ENCODE measurements at places on chromosomes 3 and 15. TPM values are rescaled to one million over a fixed set of nuclear protein-coding genes. Genes with fewer than 3 reads are reported as not detected.

DNA sequence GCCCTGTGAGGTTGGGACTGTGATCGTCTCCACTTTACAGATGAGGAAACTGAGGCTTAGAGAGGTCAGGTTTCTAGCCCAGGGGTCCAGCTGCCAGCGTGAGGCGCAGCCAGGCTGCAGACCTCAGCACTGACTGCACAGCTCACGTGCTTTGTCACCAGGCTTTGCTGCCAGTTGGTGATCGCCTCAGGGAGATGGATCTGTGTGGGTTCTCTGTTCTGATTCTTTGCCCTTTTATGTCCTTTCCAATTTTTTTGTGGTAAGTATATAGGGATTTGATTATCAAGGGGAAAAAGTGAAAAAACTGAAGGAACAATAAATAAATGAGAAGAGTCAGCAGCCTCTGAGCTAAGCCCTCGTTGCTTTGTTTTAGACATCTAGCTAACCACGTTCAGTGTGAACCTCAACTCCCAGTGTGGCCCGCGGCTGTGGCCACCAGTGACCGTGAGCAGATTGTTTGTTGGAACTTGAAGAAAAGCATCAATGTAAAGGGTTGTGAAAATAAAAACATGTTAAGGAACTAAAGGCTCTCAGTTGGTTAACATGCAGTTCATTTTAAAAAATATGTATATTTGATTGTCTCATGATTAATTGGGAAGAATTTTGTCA, 117.6 kb downstream of the PDE8A start:
- no peak for DNase-seq
- H3K27ac ChIP-seq, result no peak overlapping the region
- no peaks in the 10 kb centered on the region for H3K27me3 ChIP-seq

- no peaks in the 10 kb centered on the region for H3K36me3 ChIP-seq
- no peak for DNase-seq
- no peaks in the 10 kb centered on the region for H3K4me1 ChIP-seq
- no peak overlapping the region for H3K4me3 ChIP-seq
- H3K27ac ChIP-seq, result no peak overlapping the region
Measured at GRCh38 chr3:170790647-170791046, 79.3 kb downstream of the RPL22L1 start.

DNA sequence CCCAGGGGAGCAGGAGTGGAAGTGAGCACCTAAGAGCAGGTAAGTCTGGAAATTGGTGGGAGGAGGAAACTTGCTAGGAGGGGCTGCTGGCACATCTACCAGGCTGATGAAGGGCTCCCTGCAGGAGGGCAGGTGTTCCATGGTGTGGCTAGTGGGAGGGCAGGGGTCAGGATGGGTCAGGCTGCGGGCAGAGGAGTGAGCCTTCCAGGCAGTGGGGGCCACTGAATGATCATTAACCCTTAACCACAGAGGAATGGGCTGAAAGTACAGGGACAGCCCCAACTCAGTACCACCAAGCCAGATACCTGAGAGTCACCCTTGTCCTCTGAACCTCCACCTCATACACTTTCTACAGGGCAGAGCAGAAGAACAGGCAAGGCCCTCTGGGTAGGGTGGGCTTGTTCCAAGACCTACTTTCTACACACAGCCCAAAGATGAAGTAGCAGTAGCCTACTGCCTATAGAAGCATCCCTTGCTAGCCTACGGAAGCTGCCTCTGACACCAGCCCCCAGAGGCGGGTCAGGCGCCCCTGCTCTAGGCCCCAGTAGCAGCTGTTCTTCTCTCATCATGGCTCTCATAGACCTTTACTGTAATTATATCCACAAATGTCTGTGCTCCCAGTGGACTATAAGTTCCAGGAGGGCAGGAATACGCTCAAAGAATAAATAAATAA, 4.6 kb downstream of the RAB6B start:
- H3K27ac ChIP-seq, result no peak overlapping the region
- no peak for DNase-seq
- H3K4me1 ChIP-seq, result no peaks in the 10 kb centered on the region

DNA sequence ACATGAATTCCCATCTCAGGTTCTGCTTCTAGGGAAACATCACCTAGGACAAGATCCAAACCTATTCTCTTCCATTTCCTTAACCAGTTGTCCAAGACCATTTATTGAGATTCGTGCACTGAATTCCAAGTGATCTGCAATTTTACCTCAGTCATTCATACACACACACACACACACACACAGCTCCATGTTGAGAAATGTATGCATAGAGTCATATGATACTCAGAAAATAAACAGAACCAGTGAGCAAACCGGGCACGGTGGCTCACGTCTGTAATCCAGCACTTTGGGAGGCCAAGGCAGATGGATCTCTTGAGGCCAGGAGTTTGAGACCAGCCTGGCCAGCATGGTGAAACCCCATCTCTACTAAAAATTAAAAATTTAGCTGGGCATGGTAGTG, 6.1 kb upstream of the KPNA1 start:
- no peak for DNase-seq
- no peaks in the 10 kb centered on the region for H3K4me1 ChIP-seq

GRCh38 chr3:58749948-58750347, 83.4 kb upstream of the FAM3D start:
- H3K27me3 ChIP-seq, result no peaks in the 10 kb centered on the region
- H3K27ac ChIP-seq, result no peak overlapping the region
- no peak overlapping the region for H3K4me3 ChIP-seq
- no peaks in the 10 kb centered on the region for H3K36me3 ChIP-seq
- peaks cover 3% of the 10 kb centered on the region for H3K4me1 ChIP-seq

- DNase-seq, result no peak
- H3K27me3 ChIP-seq, result no peaks in the 10 kb centered on the region
- H3K4me1 ChIP-seq, result peaks cover 20% of the 10 kb centered on the region
- H3K27ac ChIP-seq, result no peak overlapping the region
- no peaks in the 10 kb centered on the region for H3K36me3 ChIP-seq
- no peak overlapping the region for H3K4me3 ChIP-seq
Measured at GRCh38 chr3:74535281-74535680, 79.2 kb downstream of the CNTN3 start.

GRCh38 chr15:84947947-84948830, 33.5 kb upstream of the PDE8A start:
- peak overlapping the region; percentile 5 for H3K4me3 ChIP-seq
- no peak for DNase-seq
- peak overlapping the region; percentile 95 for H3K27ac ChIP-seq

DNA sequence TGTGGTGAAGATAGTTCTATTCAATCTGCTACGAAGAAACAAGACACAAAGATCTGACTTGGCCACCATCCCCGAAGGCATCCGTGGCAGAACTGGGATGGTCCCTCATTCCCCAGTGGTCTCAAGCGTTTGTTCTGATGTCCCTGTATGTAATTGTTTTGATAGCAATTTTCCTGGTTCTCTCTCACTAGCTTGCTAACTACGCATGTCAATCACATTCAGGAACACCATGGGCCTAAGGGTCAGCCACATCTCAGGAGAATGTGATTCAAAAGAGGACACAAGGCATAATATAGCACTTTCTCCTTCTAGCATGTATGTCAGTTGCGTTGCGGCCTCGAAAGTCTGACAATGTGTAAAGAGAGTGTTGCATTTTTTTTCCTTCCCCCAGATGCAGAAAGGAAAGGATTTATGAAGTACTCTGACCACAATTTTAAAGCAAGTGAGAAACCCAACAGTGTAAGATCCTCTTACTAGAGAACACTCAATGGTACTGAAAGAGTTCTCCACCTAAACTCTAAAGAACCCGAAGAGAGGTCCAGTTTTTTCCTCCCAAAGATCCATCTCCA, 32.0 kb upstream of the TCF12 start:
- DNase-seq, result no peak
- H3K4me1 ChIP-seq, result peaks cover 13% of the 10 kb centered on the region
- H3K4me3 ChIP-seq, result peak overlapping the region; percentile 78
- H3K36me3 ChIP-seq, result no peaks in the 10 kb centered on the region

PIGZ gene
- 4.1 TPM for polyA plus RNA-seq

DNA sequence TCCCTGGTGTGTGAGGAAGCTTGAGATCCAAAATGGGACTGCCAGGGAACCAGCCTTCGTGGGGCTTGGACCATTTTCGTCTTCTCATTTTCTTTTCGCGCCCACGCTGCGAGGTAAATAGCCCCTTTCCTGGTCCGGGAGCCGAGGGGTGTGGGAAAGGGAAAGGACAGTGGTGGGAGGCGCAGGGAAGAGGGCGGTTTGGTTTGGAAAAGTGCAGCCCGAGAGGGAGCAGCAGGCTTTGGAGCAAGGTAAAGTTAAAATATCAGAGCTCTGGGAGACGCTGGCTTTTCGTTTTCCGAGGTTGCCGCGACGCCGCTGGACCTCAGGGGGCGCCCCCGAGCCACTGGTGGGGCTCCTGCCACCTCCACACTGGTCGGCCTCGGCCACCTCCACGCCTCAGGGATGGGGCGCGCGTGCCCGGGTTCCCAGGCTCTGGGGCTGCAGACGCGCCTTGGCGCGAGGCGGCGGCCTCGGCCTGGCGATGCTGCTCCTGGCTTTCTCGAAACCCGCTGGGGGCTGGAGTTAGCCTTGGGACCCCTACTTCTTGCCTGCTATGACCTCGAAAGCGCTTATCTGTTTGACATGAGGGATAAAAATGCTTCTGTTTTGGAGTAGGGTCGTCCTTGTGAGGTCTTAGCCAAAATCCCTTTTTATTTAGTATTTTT, 3.2 kb downstream of the PTPRG start:
- H3K27ac ChIP-seq, result peak overlapping the region; percentile 60
- peak overlapping the region; percentile 88 for H3K4me3 ChIP-seq
- DNase-seq, result peak; percentile 79

- H3K36me3 ChIP-seq, result no peaks in the 10 kb centered on the region
- H3K4me1 ChIP-seq, result no peaks in the 10 kb centered on the region
- no peak overlapping the region for H3K4me3 ChIP-seq
- H3K27ac ChIP-seq, result no peak overlapping the region
Measured at GRCh38 chr3:174548841-174549623, 310.1 kb upstream of the NAALADL2 start.

DNA sequence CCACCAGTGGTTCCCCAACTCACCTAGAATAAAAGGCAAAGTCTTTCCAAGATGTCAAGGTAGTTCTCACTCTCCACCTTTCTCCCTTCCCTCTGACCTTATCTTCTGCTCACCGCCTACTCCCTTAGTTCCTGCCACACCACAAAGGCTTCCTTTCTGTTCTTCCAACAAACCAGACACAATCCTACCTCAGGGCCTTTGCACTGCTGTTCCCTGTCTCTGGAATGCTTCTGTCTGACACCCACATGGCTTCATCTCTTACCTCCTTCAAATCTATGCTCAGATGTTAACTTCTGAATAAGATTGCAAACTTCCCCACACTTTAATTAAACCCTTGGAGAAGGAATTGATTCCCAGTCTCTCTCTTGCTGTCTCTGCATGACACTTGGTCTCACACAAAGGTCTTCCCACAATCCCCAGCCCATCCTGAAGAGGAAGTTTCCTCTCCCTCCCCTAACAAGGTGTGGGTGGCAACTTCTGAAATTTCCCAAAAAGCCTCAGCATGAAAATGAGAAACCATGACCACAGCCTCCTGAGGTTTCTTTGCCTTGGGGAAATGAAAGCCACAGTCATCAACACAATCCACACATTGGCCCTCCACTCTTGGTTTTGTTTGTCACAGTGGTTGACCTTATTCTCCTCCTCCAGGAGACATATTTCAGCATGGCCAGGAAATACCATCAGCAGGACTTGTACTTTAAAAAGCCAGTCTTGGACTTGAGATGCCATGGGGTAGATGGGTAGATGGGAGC, 3.0 kb upstream of the RYK start:
- DNase-seq, result no peak
- H3K4me3 ChIP-seq, result no peak overlapping the region
- H3K4me1 ChIP-seq, result peaks cover 5% of the 10 kb centered on the region
- no peaks in the 10 kb centered on the region for H3K27me3 ChIP-seq
- no peaks in the 10 kb centered on the region for H3K36me3 ChIP-seq

DNA sequence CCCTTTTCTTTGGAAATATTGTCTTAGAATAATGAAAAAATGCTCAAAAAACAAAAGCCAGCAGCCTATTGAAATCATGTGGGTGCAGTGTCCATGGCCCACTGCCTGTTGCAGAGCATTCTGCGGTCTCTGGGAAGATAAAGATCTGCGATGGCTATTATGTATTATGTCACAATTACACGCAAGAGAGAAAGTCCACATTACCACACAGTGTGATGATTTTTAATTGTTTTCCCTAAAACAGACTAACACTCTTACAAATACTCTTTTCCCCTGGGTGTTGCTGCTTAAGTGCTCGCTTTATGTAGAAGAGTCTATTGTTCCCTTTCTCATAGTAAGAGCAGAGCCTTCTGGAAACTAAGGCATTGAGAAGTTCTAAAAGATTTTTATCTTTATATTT, 32.2 kb downstream of the SSR3 start:
- H3K27me3 ChIP-seq, result no peaks in the 10 kb centered on the region
- H3K4me1 ChIP-seq, result peaks cover 2% of the 10 kb centered on the region
- H3K36me3 ChIP-seq, result peaks cover 80% of the 10 kb centered on the region
- no peak overlapping the region for H3K4me3 ChIP-seq
- no peak overlapping the region for H3K27ac ChIP-seq

DNA sequence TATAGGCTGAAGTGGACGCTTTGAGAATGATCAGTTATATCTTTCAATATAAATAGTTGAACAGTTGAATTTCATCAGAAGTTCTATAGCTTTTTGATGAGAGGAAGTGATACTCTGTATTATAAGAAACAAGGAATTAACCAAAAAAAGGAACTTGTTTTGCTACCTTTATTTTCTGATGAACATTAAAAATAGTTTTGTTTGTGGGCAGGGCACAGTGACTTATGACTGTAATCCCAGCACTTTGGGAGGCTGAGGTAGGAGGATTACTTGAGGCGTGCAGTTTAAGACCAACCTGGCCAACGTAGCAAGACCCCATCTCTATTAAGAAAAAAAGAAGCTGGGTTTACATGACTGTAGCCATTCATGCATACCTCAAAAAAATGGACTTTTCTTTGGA, 16.7 kb downstream of the BLOC1S6 start:
- no peaks in the 10 kb centered on the region for H3K4me1 ChIP-seq
- no peaks in the 10 kb centered on the region for H3K27me3 ChIP-seq
- no peak overlapping the region for H3K27ac ChIP-seq
- no peak for DNase-seq

DNA sequence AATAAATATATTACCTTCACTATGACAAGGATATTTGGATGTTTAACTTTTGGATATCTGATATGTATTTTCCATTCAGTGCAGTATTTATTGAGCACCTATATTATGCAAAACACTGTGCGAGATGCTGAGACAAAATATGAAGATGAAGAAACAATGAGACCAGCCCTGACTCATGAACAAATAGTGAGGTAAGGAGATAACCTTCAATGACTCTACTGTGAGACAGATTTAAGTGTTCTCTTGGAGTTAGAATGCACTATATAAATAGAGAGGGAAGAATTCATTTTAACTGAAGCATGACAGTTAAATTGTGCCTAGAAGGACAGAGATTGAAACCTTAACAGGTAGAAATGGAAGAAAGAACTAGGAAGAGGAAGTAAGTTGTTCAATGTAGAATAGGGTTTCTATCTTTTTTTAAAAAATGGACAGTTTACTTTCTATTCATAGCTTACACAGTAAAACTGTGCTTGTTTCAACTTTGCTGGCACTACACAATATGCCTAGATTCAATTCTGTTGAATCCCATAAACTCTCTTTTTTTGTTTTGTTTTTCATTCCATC, 124.2 kb downstream of the ZBTB20 start:
- H3K27me3 ChIP-seq, result no peaks in the 10 kb centered on the region
- H3K27ac ChIP-seq, result no peak overlapping the region
- H3K36me3 ChIP-seq, result no peaks in the 10 kb centered on the region
- no peaks in the 10 kb centered on the region for H3K4me1 ChIP-seq
- no peak overlapping the region for H3K4me3 ChIP-seq

Measured in SK-N-SH (cell line).